ENCODE measurements at places on chromosomes 2 and 18. TPM values are rescaled to one million over a fixed set of nuclear protein-coding genes. Genes with fewer than 3 reads are reported as not detected.

Gene IRS1
- 18.2 TPM for total RNA-seq

Gene SH3BP4
- 36.3 TPM for total RNA-seq

Gene CNTNAP5
- total RNA-seq, result not detected

Gene ACTG2
- total RNA-seq, result not detected

Gene CD8B2
- total RNA-seq, result not detected

Gene DYSF
- 0.61 TPM for total RNA-seq

Gene HOXD9
- total RNA-seq, result 1.8 TPM

Gene IL36B
- total RNA-seq, result 0.37 TPM

Gene PLGLB2
- not detected for total RNA-seq

Gene LRPPRC
- 112 TPM for total RNA-seq

Gene MERTK
- total RNA-seq, result 1.9 TPM

Gene ZNF519
- 1.7 TPM for total RNA-seq

Gene UGT1A1
- 1.1 TPM for total RNA-seq

Gene MC4R
- total RNA-seq, result not detected

Gene CAPN14
- total RNA-seq, result not detected

Gene LYG1
- 2.4 TPM for total RNA-seq

Gene NPC1
- total RNA-seq, result 131 TPM

Gene ALK
- total RNA-seq, result not detected

Gene NOP58
- total RNA-seq, result 115 TPM

Gene MOCOS
- total RNA-seq, result 2.7 TPM

Gene RNU2-63P
- total RNA-seq, result not detected

Gene ALPP
- 2.7 TPM for total RNA-seq

Gene B4GALT6
- 4.8 TPM for total RNA-seq

Gene KHK
- 7.5 TPM for total RNA-seq

Gene PLEKHH2
- total RNA-seq, result 0.89 TPM

Gene GAL3ST2
- 0.33 TPM for total RNA-seq

Gene HOXD13
- 0.24 TPM for total RNA-seq

Gene IL18R1
- 0.72 TPM for total RNA-seq

Gene C1QL2
- 0.28 TPM for total RNA-seq

Gene KIF5C
- total RNA-seq, result 0.32 TPM

Gene CPO
- total RNA-seq, result not detected
